ENCODE measurements at places on chromosomes 6 and 20.

DNA sequence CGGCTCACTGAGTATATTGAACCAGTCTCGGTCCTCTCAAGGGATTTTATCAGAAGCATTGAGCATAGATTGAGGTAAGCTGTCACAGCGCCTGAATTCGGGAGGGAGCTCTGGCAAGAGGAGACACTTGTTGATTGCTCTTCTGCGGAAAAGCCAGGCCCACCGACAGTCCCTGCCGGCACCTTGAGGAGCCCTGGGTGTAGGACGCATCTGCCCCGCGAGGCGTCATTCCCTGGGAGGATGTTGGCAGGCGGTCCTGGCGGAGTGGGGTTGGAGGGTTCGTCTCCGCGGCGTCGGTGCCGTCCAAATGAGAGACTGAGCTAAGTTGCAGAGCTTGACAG lies 843 bp downstream of the FBXO9 start:
- DNase-seq = peak; percentile 25

DNA sequence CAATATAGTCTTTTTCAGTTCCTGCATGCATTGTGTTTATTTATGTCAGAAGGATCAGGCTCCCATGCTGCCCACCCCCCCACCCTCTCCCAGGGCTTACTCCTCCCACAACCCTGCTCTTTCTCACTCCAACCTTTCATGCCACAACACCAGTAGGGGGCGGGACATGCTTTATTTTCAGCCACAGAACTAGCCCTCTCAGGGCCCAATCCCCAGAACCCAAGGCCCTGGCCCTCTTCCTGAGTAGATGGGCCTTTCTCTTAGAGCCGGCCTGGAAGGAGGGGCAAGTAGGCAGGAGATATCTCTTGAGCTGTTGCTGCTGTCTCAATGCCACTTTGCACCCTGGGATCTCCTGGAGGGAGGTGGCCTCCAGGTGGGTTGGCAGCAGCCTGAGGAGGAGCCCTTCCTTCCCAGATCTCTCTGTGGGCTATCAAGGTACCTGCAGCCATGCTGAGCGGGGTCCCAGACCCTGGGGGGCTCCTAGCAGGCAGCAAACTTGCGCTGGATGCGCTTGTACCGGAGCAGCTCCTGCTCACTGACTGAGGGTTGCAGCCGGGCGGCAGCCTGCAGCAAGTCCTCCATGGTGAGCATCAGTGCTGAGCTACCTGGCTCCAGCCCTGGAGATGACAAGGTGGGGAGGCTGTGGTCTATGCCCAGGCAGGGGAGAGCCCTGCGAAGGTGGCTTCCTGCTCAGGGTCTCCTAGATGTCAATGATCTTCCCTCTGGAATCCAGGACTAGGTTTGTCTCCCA lies 3.5 kb downstream of the GNMT start:
- DNase-seq = no peak

DNA sequence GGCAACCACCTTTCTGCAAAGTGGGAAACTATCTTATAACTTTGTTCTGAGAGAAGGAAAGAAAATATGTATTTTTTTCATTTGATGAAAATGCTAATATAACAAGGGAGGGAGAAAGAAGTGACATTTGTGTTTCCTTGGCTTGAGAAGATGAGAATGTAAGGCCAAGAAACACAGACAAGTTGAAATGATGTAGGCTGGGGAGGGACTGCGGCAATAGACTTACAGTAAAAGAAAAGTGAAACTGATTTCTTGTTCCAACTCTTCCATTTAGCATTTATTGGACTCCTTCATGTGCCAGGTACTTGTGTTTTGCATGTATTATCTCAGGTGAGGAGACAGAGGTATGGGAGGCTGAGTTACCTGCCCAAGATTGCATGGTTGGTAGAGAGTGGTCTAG lies 130.9 kb downstream of the CARMIL1 start:
- DNase-seq = no peak

DNA sequence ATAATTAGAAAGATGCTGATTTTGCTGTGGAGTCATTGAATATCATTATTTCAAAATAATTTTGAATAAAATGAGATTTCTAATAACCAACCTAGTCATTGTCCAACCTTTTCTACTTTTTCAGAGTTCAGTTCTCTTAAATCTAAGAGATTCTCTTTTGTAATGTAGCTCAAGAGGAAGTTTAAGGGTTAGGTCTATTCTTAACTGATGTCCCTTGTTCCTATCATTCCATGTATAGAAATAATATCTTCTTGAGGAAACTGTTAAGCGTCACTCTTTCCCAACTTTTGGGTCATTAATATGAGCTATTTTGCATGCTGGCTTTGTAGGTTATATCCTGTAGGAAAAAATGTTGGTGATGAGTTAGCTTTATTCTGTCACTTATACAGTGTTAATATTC lies 27.0 kb downstream of the RNF144B start:
- no peak for DNase-seq

GRCh38 chr6:44034931-44035345 lies 92.3 kb downstream of the MRPL14 start:
- no peak for DNase-seq

- no peak for DNase-seq
These were observed 30.3 kb downstream of the SAMD5 start for GRCh38 chr6:147538821-147539220.

GRCh38 chr20:47999166-47999565 lies 213.9 kb upstream of the SULF2 start:
- DNase-seq = no peak

GRCh38 chr6:44104481-44105021 lies 22.7 kb downstream of the MRPL14 start:
- DNase-seq = no peak

Measured in stimulated activated CD4-positive, alpha-beta T cell treated with anti-CD3 and anti-CD28 coated beads, Interleukin-12 subunit alpha, Interleukin-12 subunit beta, amount 100 ng/mL, for 4 hours (primary cell).